AG08396 (cell line): ENCODE measurements at places on chromosomes 16 and 17.

DNA sequence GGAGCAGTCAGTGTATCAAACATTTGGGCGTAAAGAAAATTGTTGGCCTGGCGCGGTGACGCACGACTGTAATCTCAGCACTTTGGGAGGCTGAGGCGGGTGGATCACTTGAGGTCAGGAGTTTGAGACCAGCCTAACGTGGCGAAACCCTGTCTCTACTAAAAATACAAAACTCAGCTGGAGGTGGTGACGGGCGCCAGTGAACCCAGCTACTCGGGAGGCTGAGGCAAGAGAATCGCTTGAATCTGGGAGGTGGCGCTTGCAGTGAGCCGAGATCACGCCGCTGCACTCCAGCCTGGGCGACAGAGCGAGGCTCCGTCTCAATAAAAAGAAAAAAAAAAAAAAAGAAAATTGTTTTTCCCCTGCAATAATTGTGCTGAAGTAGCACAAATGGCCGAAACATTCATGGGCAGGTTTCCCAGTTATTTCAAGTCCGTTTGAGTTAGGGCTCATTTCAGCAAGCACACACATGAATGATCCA is 1.4 kb downstream of the GCSH start:
- no peak for DNase-seq

- DNase-seq = no peak
Observed at GRCh38 chr16:54812229-54812628, 118.4 kb upstream of the IRX5 start.

DNA sequence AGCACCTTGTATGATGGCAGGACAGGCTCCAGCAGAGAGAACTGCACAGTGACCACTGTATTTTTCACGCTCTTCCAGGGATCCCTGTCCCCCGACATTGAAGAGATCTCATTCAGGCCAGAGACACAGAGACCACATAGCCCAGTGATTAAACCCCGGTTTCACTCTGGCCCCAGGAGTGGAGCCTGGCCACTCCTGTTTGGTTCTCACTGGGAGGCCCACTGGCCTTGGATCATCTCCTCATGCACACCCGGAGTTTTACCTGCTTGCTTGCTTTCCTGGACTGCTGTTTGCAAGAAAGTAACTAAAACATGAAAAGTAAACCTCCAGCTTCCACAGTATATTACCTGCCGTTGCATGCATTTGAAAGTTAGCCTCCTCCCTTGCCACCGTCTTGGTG is 13.2 kb upstream of the CLEC18C start:
- no peak for DNase-seq

DNA sequence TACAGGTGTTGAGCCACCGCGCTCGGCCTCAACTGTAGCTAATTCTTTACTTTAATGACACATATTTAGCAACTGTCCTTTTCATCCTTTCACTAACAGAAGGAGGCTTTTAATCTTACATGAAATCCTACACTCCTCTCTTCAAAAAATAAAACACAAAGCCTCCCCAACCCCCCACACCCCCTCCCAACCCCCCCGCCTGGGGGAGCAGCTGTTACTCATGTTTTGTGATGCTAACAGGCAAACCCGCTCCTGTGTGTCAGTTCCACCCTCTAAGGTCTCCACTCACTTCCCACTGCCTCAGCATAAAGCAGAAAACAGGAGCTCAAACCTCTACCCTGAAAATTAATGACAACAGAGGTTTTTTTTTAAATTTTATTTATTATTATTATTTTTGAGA is 55.4 kb upstream of the SLC25A19 start:
- DNase-seq = no peak

GRCh38 chr16:48575471-48576050 is 34.4 kb downstream of the N4BP1 start:
- DNase-seq = no peak

DNA sequence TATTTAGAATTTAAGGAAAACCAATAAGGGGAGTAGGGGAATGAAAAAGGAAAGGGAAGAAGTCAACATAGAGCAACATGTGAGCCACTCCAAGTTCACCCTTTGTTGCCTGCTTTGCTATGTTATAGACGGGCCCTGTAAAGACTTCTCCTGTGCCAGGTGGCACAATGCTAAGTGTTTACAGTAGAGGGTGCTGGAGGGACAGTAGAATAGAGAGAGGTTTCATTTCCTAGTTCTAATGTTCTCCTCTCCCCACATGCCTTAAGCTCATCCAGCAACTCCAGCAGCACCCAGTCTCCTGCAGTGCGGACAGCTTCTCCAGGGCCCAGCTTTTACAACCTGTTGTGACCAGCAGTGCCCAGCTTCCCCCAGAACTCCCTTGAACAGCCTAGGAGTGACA is 468.0 kb downstream of the HS3ST3B1 start:
- no peak for DNase-seq

DNA sequence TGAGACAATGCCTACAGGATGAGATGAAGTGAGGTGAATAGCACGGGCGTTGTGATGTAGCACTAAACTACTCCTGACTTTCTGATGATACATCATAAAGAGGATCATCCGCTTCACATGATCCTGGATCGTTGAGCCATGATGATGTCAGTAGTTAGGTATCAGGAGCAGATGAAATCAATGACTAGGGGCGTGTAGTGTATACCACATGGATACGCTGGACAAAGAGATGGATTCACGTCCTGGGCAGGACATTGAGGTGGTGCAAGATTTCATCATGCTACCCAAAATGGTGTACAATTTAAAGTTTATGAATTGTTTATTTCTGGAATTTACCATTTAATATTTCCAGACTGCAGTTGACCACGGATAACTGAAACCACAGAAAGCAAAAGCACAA is 156.6 kb downstream of the ANKFN1 start:
- DNase-seq = no peak

- DNase-seq = no peak
Observed at GRCh38 chr17:32517982-32518381, 31.2 kb downstream of the CDK5R1 start.

DNA sequence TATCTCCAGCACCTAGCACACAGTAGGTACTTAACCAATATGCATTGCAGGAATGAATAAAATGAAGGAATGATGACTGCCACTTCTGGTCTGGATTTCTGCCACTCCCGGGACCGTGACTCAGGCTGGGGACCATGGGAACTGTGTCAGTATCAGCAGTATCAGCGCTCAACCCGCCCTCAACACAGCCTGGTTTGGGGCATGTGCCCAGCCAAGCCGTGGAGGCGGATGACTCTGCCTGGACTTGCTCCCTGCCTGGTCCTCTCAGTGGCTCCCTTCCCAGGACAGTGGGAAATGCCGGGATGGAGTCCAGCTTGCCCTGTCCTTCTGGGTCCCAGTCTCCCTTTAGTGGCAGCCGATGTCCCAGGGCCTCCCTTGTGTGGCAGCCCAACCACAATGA is 55.1 kb downstream of the SRCIN1 start:
- peak; percentile 76 for DNase-seq

GRCh38 chr16:23673971-23674614 is 4.6 kb upstream of the PLK1 start:
- DNase-seq = no peak

- DNase-seq = no peak
Observed at GRCh38 chr17:78958641-78959127, 21.0 kb downstream of the LGALS3BP start.

GRCh38 chr17:4759776-4760236 is 11.9 kb upstream of the TM4SF5 start:
- DNase-seq = no peak

DNA sequence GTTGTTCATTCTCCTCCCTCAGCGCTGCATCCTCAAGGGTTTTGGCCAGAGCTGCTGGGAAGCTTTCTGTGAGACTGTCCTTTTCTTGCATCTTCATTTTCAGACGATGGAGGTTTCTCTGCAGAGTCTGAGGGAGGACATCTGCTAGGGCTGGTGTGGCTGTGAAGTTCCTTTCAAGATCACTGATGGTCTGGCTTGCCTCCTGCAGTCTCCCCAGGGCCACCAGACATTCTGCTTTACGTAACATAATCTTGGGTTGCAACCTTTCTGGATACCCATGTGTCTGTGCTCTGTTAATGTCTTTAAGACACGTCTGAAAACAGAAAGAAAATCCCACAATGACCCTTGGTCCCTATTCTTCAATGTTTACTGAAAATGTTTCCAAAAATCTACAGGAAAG is 29.0 kb downstream of the SMYD4 start:
- DNase-seq = no peak
